ENCODE measurements at places on chromosomes 6 and 20.

DNA sequence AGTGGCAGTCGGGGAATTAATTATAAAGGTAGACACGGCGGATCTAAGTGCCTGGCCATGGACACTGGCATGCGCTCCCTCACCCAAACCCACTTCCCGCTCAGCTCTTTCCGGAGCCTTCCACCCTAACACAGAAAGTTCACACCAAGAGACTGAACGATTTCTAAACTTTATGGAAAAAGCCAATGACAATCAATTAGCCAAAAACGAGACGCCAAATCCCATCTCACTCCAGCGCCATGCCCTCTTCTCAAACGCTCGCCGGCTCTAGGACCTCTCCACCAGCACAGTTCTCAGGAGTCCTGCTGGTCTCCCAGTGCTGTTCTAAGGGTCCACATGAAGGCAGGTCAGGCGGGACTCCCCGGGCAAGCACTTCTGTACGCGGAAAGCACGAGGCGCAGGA, 641 bp downstream of the SF3B5 start:
- DNase-seq = no peak

GRCh38 chr6:159979136-159979874, 10.4 kb downstream of the IGF2R start:
- no peak for DNase-seq

GRCh38 chr6:32668226-32668747, 1.8 kb upstream of the HLA-DQB1 start:
- DNase-seq = peak; percentile 10

GRCh38 chr6:112780498-112781096, 433.5 kb downstream of the RFPL4B start:
- peak; percentile 88 for DNase-seq

- peak; percentile 66 for DNase-seq
Measured at GRCh38 chr6:2738373-2738979, 12.2 kb downstream of the MYLK4 start.

GRCh38 chr6:158461954-158462353, 97.9 kb upstream of the TMEM181 start:
- DNase-seq = peak; percentile 71

DNA sequence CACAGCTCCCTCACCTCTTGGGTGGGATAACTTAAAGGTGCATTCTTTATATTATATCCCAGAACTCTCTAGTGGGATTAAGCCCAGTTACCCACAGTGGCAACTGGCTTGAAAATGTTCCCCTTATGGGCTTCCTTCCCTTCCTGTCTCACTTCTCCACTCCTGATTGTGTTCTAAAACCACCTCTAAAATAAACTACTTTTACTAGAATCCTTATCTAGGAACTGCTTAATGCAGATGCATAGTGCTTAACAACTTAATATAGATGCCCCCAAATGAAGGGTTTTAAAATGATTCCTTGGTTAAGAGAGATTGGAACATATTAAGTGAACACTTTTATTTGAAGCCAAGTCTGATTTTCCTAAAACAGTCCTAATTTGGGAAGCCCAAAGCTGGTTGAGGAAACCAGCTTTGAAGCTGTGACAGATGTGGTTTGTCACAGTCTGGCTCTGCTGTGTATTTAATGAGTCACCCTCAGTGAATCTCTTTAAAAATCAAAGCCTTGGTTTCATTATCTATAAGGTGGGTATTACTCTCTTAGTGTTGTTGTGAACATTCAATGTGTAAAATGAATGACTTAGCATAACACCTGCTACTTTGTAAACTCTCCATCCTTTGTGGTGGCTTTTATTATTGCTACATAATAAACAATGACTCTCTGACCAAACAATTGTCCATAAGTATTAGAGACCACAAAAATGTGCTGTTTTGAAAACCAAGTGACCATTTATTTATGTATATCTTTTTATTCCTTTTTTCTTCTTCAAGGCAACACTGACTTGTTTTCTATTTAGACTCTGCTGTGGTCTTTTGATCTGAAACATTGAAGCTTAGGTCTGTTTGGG, 24.4 kb downstream of the PLCB1 start:
- DNase-seq = peak; percentile 52

DNA sequence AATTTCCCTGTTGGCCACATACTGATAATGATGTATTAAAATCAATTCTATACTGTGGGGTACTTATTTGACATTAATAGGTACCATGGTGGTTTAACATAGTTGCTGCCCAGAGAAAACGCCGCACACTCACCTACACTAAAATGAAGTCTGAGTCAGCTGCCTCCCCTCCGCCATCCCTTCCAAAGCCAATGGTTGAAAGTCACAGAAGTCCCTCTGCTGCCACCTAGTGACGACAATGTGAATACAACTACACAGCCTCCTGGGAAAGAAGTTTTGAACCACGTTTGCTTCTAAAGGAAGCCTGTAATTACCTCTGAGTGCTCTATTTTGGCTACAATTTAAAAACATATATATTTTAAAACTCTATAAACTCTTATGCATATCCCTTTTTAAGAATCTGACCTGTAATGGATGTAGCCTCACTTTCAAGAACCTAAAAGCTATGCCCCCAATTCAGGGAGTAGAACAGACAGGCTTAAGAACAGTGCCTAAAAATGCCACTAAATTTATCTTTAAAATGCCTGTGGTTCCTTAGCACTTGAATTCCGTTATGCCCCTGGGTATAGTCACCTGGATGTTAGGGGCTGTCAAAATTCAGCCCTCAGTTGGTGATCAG, 20.6 kb upstream of the ECI2 start:
- peak; percentile 86 for DNase-seq

GRCh38 chr6:37741757-37742400, 44.2 kb upstream of the MDGA1 start:
- DNase-seq = peak; percentile 6

DNA sequence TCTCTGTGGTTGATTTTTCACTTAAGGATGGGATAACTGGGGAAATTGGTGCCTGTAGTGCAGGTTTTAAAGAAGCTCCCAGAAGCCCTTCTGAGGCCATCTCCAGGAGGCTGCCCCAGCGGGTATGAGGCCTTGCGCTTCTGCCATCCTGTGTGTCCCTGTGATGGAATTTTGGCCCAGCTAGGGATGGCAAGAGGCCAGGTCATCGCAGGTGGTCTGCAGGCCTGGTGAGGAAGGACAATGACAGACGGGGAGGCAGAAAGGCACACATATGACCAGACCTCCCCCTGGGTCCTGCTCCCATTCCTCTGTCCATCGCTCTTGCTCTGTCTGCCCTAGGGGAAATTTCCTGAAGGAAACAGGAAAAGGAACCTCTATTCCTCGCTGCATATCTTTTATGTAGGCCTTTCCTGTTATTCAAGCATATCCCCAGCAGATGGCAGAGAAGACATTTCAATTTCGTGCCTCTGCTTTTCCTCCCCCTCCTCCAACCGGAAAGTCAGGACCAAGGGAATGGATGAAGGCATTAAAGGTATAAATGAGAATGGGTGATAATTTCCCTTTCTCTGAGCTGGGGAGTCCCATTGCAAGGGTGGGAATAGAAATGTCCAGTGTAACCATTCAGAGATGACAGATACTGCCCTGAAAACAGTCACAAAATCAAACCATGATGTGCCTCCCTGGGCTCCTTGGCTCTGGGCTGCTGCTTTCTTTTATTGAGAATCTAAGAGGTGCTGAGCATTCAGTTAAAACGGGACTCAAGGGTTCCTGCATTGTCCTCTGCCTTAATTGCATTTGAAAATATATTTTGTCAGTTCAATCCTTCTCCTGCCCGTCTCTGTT, 17.6 kb upstream of the HLA-F start:
- DNase-seq = peak; percentile 42

DNA sequence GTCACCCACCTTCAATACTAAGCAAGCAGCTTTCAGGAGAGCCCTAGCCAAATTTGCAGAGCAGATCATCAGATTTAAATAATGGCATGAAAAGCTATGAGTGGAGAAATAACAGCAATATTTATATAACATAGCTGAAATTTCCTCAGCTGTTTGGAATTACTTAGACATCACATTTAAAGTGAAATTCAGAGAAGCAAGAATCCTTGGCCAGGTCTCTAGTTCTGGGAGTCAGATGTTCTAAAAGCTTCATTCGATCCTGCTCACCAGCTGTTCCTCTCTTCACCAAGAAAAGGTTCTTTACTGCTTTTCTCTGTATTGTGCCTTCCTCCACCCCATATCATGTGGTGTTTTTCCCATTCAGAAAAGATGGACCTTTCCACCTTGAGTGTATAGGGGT, 152.3 kb upstream of the JAG1 start:
- DNase-seq = no peak

DNA sequence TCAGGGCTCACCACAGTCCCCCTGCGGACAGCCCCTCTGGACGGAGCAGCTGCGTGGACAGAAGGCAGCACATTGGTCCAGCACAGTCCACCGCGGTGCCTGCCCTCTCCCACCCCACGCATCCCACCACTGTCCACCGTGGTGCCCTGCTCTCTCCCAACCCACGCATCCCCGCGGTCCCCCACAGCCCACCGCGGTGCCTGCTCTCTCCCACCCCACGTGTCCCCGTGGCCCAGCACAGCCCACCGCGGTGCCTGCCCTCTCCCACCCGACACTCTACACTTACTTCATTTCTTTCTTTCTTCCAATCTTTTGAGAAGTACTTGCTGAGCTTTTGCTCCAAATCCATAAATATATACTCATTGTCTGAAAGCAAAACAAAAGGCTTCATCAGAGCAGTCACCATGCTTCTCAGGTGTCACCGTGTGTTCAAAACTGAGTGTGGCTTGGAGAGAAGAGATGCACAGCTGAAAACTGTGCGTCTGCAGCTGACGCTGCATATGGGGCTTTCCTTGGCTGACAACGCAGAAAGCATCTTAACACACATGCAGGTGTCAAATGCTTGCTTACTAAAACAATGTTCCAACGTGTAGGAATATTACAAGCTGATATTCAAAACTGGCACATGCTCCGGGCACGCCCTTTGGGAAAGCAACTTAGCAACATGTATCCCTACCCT, 11.8 kb downstream of the FRMD1 start:
- no peak for DNase-seq

- DNase-seq = no peak
Measured at GRCh38 chr6:33211666-33212422, 3.5 kb downstream of the RING1 start.

DNA sequence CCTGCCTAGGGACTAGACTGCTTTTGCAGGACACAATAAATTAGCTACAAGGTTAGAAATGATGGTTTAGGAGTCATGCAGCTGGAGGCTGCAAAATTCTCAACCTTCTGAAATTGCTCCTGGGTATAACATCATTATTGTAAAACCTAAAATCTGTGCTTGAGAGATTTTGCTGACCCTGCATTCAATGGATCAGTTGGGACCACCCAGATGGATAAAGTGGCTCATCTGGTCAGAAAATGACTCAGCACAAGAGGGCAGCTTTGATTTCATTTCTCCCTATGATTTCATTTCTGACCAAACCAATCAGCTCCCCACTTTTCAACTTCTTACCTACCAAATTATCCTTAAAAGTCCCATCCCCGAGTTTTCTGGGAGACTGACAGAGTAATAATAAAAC, 367.3 kb upstream of the AGPAT4 start:
- no peak for DNase-seq

DNA sequence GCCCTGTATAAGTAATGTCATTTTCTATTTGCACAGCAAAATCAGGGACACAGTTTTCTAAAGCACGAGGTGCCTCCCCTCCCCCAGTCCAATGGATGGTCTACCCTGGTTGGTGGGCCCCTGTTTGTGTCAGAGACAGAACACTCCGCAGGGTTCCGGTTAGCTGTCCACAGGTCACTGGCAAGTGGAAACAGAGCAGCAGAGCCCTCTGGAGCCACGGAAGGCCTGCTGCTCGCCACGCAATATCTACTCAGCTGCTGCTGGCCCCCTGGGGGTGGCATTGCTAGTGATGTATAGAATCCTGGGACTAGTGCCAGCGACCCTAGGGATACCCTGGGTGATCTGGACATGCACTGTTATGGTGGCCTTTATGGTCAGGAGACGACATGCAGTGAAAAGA, 50.4 kb downstream of the RIN2 start:
- DNase-seq = no peak

DNA sequence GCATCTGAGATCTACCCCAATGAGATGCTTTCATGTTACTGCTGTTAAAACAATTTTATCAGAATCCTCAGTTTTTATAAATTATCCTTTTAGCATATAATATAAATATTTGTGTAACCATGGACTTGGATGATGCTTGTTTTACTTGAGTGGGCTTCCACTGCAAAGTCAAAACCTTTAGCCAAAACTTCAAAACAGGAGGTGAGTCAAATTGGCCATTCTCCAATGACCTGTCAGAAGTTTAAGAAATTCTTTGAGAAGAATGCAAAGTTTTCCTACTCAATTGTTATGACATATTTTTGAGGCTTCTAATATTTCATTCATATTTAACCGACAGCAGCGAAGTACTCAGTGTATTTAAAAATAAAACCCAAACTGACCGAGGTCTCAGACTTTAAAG, 507.9 kb downstream of the EYS start:
- DNase-seq = no peak

DNA sequence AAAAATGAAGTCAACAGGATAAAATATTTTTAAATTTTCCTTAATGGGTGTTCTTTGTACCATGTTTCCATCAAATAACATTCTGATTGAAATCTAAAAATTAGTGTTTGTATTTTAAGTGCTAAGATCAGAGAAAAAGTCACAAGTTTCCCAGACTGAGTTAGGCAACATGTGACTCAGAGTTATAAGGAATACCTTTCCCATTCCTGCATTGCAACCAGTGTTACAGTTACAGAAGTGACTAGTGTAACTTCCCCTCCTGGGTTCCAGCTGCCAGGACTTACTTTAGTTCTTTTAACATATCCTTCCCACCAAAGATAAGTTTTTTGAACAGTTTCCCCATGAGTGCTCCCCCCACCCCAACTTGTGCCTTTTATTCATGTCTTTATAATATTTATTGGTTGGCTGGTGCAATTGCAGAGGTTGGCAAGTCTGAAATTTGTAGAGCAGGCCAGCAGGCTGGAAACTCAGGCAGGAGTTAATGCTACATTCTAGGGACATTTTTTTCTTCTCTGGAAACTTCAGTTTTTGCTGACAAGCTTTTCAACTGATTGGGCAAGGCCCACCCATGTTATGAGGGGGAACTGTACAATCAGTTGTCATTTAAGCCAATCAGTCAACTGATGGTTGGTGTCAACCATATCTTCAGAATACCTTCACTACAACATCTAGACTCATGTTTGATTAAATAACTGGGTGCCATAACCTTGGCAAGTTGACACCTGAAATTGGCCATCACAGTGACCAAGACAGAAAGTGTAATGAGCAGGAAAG, 22.9 kb upstream of the ESR1 start:
- DNase-seq = peak; percentile 15

DNA sequence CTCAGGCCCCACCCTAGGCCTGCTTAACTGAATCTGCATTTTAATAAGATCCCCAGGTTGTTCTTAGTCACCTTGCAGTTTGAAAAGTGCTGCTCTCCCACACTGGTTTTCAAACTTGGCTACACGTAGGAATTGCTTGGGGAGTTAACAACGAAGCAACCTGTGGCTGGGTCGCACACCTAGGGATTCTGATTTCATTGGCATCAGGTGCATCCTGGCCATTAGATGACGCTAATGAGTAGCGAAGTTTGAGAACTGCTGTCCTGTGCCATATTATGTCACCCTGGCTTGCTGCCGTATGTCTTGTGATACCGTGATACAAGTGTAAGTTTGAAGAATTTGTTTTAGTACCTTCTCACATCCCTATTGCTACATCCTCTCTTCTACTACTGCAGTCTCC, 28.2 kb upstream of the FUCA2 start:
- DNase-seq = no peak

- DNase-seq = no peak
Measured at GRCh38 chr6:90076511-90077415, 182.5 kb downstream of the GJA10 start.

Data from fibroblast of villous mesenchyme (primary cell).